ENCODE measurements at places on chromosomes 3 and 15. TPM values are rescaled to one million over a fixed set of nuclear protein-coding genes. Genes with fewer than 3 reads are reported as not detected.

The MUC13 gene
- under 0.01 TPM for total RNA-seq

The CCDC66 gene
- 12.9 TPM for total RNA-seq

The PLA2G4E gene
- total RNA-seq = not detected

The TRIM42 gene
- total RNA-seq = not detected

The ZNF860 gene
- 0.46 TPM for total RNA-seq

The PDIA3 gene
- 1,033 TPM for total RNA-seq

The TXNRD3 gene
- 6.9 TPM for total RNA-seq

The NR1I2 gene
- 0.20 TPM for total RNA-seq

The MESP2 gene
- total RNA-seq = 0.66 TPM

The STARD5 gene
- total RNA-seq = 12.7 TPM

The ACP3 gene
- 0.33 TPM for total RNA-seq

The IL5RA gene
- total RNA-seq = not detected

The ERICH6 gene
- 0.03 TPM for total RNA-seq

The P2RY1 gene
- total RNA-seq = 0.59 TPM

The C3orf22 gene
- total RNA-seq = not detected

The LIPH gene
- 0.43 TPM for total RNA-seq

The STRIT1 gene
- total RNA-seq = not detected

The CYP1A1 gene
- 1.2 TPM for total RNA-seq

The SLC22A13 gene
- 1.2 TPM for total RNA-seq

The CHRNA7 gene
- 1.2 TPM for total RNA-seq

The GABPB1 gene
- total RNA-seq = 38.0 TPM

The EIF4G1 gene
- total RNA-seq = 496 TPM

The COL8A1 gene
- 133 TPM for total RNA-seq

The GASK1A gene
- total RNA-seq = 0.69 TPM

The IL16 gene
- total RNA-seq = 0.20 TPM

The GOLGA6L1 gene
- total RNA-seq = not detected

The HRG gene
- total RNA-seq = not detected

The B2M gene
- 1,798 TPM for total RNA-seq

The PAK6 gene
- 0.13 TPM for total RNA-seq

The GP9 gene
- not detected for total RNA-seq

The SCN11A gene
- total RNA-seq = under 0.01 TPM

The FANCD2 gene
- 3.1 TPM for total RNA-seq

The PPP1R14D gene
- total RNA-seq = not detected

The FHIT gene
- total RNA-seq = 1.0 TPM

The STX19 gene
- 0.07 TPM for total RNA-seq

The ADGRG7 gene
- not detected for total RNA-seq

The ANKUB1 gene
- total RNA-seq = not detected

The ACSBG1 gene
- total RNA-seq = not detected
